ENCODE measurements at places on chromosomes 16 and 17.

DNA sequence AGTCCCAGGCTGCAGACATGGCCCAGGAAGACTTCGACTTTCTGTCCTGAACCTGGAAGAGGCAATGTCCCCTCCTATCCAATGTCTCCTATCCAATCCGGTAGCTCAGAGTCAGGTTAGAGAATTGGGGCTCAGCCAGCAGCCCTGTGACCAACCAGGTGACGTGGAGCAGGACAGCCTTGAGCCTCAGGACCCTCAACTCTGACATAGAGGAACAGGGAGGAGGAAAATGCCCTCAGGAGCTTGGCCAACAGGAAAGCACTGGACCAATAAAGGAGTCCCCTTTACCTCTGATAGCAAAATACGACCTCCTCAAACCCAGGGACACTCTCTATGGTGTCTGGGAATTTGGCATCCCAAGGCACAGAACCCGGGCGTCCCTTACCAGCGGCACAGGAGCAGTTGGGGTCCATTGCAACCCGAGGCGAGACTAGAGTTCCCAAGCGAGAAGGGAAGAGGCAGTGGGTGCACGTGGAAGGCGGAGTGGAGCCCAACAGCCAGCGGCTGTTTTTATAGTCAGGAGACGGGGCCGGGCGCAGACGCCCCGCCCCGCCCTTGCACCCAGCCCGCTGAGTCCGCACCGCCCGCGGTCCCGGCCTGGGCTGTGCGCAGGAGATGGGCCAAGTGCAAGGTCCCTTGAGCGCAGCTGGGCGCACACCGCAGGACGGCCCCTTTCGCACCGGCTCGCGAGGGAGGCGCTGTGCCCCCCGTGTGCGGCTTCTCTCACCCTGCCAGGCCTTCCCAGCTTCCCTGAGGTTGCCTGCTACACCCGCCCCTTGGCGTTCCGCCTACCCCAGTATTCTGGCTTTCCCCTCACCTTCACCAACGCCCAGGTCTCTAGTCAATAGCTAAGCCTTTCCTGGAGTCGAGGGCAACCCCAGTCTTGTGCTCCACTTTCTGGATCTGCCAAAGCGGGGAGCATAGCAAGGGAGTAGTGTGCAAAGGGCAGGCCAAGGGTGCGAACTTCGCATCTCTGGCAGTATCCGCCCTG is at the start of gene MT1G:
Gene MT1G, minus strand, starts transcription at position 485 of the 991 bp plus-strand sequence. Its CDS starts 72 bp downstream, at position 413.
- DNase-seq, result no peak

- no peak for DNase-seq
Observed at GRCh38 chr17:61926826-61927207, 965 bp downstream of the INTS2 start.

GRCh38 chr16:75372236-75372856 is 61.0 kb downstream of the CFDP1 start:
- no peak for DNase-seq

GRCh38 chr16:87569601-87570571 is 32.4 kb upstream of the JPH3 start:
- DNase-seq, result no peak

DNA sequence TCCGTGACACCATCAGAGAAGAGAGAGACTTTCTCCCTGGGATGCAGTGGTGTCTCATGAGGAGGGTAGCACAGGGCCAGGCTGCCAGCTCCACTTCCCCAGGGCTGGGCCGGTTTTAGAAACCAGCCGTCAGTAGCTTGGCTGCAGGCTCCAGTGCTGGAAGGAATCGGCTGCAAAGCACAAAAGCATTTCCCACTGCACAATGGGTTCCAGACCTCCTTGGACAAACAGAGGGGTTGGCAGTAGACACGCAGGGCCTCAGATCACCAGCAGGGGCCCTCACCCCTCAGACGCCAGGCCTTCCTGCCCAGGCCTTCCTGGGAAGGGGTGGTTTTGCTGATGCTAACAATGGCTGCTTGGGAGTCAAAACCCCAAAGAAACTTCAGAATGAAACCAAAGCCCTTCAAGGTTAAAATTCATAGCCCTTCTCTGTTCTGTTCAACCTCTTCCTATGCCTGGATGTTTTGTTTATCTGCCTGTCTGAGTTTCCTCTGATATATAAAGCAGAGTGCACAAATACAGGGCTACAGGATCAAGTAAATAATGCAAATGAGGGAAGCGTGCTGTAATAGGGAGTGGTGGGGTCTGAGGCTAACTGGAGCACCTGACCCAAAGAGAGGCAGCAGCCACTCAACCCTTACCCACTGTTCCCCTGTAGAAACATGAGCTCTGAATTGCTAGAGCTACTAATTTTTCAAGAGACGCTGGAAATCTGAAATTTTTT is 26.2 kb downstream of the TEKT5 start:
- no peak for DNase-seq

DNA sequence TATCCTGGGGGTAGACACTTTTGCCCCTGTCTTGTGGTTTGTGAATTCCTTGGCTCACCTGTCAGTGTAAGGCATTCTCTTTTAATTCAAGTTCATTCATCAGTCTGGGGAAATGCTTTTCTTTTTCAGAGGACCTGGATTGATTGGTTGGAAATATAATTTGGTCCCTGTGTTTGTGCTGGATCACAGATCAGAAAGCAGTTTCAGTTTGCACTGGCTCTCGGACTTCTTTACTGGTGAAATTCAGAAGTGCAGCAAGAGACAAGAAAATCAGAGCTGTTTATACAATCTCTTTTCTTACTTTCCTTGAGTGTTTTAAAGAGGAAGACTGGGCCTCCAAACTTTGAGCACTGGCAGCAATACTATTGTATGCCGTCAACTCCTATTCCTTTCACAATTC is 161.8 kb upstream of the KCNJ16 start:
- DNase-seq, result no peak

GRCh38 chr16:31435341-31436220 is 7.0 kb downstream of the ZNF843 start:
- DNase-seq, result no peak

GRCh38 chr17:1188812-1189504 is 9.2 kb upstream of the ABR start:
- no peak for DNase-seq

DNA sequence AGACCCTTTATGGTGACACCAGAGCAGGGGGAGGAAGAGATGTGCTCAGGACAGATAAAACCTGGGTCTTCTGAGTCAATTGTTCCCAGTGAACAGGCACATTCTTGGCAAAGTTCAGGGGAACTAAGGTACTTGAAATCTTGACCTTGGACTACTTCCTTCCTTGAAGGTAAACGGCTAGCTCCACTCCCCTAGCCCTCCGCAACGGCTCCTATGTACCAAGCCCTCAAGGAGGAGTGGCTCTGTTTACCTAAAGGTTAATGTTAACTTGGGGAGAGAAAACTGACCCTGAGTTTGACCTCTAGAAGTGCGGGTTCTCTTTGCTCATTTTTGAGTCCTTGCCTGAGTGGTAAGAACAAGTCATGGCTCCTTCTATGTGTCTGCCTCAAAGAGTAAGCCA is 7.8 kb downstream of the TTLL6 start:
- DNase-seq, result no peak

DNA sequence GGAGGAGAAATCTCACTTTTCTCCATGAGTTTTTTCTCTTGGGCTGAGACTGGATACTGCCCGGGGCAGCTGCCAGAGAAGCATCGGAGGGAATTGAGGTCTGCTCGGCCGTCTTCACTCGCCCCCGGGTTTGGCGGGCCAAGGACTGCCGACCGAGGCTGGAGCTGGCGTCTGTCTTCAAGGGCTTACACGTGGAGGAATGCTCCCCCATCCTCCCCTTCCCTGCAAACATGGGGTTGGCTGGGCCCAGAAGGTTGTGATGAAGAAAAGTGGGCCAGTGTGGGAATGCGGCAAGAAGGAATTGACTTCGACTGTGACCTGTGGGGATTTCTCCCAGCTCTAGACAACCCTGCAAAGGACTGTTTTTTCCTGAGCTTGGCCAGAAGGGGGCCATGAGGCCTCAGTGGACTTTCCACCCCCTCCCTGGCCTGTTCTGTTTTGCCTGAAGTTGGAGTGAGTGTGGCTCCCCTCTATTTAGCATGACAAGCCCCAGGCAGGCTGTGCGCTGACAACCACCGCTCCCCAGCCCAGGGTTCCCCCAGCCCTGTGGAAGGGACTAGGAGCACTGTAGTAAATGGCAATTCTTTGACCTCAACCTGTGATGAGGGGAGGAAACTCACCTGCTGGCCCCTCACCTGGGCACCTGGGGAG is 19.1 kb downstream of the NGFR start:
- DNase-seq, result no peak

GRCh38 chr17:1002771-1003555 is 6.0 kb downstream of the TIMM22 start:
- DNase-seq, result no peak

GRCh38 chr17:52885882-52886281 is 727.4 kb upstream of the CA10 start:
- DNase-seq, result no peak

GRCh38 chr16:84266451-84266850 is 26.6 kb upstream of the KCNG4 start:
- no peak for DNase-seq

DNA sequence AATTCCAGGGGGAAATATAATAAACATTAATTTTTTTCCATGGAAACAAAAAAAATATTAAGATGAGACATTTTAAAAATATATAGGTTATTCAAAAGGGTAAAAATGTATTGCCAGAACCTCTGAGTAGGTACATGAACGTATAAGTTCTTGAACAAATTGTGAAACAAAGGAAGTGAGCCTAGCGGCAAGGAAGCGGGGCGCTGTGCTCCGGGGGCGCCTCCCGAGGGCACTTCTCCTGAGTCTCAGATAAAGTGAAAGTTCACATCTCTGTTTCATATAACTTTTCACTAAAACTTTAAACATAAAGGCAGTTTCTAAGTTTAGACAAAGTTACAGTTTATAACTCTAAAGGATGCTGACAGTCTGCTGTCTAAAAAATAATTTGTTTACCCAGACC is 52.3 kb downstream of the TNRC6C start:
- DNase-seq, result no peak

DNA sequence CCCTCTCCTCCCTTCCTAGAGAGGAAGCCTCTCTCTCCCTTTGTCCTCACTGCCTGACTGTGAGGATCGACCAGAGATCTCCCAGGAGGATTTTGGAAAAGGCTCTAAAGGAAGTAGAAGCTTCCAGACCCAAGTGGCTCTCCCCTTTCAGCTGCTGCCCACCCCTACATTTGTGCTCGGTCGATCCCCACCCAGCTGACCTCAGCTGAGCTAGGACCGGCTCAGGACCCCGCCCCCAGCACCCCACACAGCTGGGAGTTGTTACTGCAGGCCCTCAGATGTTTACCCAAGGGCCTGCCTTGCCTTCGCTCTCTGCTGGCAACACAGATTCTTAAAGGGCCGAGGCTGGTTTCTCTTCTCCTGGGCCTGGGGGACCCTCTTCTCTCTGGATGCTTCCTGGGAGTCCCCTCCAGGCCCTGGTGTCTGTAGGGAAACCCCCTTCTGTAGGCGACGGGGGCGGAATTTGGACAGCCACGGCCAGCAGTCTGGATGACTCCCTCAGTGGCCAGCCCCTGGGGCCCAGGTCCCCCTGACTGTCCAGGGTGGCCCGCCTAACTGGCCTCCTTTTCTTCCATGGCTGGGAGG is 26.9 kb upstream of the TIMP2 start:
- DNase-seq, result no peak

DNA sequence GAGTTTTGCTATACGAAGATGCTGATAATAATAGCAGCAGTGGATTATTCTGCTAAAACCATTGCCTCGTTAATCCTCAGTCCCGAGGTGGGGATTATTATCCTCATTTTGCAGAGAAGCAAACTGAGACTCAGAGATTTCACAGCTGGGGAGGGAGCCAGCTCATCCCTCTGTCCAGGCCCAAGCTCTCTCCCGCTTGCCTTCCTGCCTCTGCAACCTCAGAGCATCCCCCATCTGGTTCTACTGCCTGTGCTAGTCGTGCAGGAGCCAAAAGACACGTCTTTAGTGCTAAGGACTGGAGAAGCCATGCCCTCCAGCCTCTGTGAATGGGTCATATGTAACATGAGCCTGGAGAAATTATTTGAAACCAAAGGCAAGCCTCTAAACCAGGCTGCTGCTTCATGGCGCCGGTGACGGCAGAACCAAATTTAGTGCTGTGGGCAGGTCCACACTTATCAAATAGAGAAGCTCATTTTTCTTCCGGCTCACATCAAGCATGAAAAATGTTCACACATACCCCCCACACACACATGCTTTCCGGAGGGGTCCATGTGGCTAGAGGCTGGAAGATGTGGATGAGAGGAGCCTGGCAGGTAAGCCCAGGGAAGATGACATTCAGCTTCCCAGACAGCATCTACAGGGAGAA is 13.5 kb downstream of the MAPT start:
- no peak for DNase-seq

DNA sequence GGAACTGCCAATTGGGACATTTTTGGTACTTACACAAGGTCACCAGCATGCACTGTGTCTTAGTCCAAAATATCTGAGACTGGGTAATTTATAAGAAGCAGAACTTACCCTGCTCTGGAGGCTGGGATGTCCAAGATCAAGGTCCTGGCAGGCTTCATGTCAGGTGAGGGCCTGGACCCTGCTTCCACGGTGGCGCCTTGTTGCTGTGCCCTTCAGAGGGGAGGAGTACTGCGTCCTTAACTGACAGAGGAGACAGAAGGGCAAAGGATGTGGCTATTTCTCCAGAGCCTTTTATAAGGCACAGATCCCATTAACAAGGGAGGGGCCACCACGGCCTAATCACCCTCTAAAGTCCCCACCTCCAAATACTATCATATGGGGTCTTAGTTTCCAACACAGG is 178.9 kb downstream of the C16orf95 start:
- no peak for DNase-seq

DNA sequence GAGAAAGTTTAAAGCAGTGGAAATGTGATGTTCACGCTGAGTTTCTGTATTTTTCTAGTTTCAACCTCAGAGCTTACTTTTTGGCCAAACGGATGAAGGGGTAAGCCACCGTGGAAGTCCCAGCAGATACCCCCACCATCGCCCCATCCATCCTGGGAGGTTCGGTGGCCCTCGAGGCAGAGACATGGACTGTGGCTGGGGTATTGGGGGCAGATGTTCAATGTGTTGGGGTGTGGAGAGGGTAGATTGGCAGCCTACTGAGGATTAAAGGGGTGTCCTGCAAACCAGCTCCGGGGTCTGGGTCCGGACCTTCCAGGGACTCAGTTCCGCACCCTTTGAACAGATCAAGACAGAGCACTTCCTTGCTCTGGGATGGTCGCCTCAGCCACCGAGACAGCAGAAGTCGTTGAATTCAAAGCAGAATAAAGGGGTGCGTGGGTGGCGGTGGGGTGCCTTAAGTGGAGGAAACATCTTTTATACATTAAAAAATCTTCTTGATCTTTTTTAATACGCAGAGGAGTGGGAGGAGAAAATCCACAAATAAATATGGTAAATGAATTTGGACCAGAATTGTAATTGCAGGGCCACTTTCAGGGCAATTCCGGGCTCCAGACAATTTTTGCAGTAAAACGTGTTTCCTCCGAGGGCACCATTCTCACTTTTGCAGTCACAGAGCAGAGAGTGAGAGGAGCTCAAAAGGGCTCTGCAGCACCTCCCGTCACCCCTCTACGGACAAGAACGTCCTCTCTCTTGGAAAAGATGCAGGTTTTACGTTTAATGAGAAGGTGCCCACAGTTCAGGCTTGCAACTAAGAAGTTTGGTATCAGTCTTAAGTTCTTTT is 8.2 kb upstream of the CBX8 start:
- no peak for DNase-seq

GRCh38 chr17:61799812-61800484 is 63.4 kb downstream of the BRIP1 start:
- no peak for DNase-seq

GRCh38 chr16:52469775-52470174 is 77.2 kb downstream of the TOX3 start:
- no peak for DNase-seq

- DNase-seq, result no peak
Observed at GRCh38 chr16:77877712-77878347, 89.5 kb downstream of the VAT1L start.

GRCh38 chr16:17029602-17030350 is 441.0 kb downstream of the XYLT1 start:
- no peak for DNase-seq

All from cerebellar nuclear complex (tissue), 1 donor.